T-helper 2 cell (primary cell): ENCODE measurements at places on chromosomes 11 and 22.

DNA sequence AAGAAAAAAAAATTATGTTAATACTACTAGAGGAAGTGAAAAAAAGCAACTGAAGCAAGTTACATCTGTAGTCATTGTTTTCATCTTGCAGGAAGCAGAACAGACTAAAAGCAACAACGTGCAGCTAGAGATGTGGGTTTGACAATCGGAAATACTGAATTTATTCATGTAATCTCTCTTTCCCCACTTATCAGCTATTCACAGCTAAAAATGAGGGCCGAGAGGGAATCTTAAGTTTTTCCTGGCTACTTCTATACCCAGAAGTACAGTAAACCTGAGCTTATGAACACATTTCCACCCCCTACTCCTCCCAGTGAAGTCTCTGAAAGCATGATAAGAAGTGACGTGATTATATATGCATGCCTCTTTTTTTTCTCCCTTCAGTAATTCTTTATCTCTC, 116.5 kb downstream of the SPON1 start:
- DNase-seq, result no peak

- no peak for DNase-seq
Observed at GRCh38 chr11:129435499-129436245, 60.0 kb downstream of the BARX2 start.

DNA sequence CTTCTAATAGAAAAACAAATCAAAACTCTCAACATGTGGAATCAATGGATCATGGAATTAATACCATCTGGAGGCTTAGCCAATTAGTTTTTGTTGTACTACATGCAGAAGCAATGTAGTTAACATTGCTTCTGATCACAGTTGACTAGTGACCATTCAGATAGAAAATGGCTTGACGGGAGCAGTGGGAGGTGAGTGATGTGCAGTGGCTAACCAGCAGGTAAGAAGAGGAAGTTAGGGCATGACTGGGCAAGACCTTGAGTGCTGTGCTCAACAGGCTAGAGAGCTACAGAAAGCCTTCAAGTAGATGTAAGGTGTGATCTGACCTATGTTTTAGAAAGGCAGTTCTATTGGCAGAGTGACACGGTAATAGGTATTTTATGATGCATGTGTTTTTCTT, 60.7 kb upstream of the ALKBH3 start:
- no peak for DNase-seq

GRCh38 chr11:73563539-73564200, 34.2 kb downstream of the FAM168A start:
- no peak for DNase-seq
